ENCODE measurements at places on chromosomes 2 and 18.

DNA sequence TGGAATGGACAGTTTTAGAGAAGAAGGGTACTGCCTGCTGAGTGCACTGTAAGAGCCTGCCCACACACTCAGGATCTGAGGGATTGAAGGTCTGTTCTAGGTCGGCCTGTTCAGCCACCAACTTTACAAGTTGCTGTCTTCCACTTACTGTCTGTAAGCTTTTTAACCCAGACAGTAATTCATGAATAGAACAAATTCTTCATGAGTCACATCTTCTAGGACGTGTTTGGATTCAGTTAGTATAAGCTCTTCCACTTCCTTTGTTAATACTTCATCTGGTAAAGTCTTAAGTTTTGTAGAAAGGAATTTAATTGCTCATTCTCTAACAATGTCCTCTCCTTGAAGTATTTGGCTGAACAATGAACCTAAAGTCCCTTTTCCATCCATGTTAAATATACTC lies 74.6 kb downstream of the PDE11A start:
- DNase-seq: no peak

DNA sequence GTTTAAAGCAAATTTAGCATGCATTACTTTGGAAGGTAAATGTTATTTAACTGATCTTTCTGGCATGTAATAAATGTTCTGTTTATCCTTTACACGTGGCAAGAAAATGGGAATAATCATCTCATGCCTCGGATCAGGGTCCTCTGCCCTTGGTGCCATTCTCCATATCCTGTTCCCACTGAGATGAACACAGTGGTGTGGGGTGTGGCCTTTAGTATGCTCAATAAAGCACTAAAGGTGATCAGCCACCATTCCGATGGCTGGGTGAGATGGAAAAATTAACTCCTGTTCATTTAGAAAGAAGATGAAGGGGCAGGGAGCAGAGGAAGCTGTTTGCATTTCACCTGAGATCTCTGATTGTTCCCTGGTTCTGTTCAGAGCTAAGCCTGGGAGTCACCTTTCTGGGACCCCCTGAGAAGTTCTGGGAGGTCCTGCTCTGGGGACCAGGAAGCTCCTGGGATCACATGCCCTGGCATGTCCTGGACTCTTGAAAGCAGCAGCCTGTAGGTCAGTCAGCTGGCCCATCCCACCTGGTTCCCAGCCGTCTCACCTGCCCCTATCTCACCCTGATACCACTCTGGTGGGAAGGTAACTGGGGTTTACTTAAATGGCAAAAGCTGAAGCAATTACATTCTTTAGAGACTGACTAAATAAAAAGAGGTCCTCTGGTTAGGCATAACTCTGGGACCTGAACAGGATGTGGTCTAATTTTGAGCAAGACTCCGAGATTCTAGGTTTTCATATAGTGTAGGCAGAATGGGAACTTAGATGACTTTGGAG lies 288.9 kb upstream of the EPAS1 start:
- DNase-seq: no peak

- DNase-seq: no peak
Observed at GRCh38 chr2:144553379-144553778, 33.5 kb upstream of the ZEB2 start.

DNA sequence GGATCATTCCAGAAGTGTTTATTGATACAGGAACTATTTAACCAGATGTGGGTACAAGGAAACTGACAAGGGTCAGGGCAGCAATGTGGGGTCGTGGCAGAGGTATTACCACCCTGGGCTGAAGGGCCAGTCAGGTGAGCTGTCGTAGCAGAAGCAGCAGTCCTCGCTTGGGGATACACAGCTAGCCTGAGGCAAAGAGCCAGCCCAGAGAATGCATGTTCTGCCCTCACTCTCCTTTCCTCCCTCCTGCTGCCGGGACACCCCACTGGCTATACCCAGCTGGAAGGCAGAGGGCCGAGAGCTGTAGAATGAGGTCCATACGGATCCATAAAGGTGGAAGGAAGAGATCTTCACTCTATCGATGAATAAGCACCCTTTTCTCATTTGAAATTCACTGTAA lies 32.2 kb upstream of the GBX2 start:
- DNase-seq: no peak

- DNase-seq: no peak
Observed at GRCh38 chr18:62808123-62808522, 92.8 kb downstream of the PHLPP1 start.

- DNase-seq: no peak
Observed at GRCh38 chr18:63907664-63908063, at the start of gene SERPINB10. TSS of gene SERPINB10 (plus strand) at chr18:63907958. CDS start at chr18:63915511, 7,553 bp downstream.

DNA sequence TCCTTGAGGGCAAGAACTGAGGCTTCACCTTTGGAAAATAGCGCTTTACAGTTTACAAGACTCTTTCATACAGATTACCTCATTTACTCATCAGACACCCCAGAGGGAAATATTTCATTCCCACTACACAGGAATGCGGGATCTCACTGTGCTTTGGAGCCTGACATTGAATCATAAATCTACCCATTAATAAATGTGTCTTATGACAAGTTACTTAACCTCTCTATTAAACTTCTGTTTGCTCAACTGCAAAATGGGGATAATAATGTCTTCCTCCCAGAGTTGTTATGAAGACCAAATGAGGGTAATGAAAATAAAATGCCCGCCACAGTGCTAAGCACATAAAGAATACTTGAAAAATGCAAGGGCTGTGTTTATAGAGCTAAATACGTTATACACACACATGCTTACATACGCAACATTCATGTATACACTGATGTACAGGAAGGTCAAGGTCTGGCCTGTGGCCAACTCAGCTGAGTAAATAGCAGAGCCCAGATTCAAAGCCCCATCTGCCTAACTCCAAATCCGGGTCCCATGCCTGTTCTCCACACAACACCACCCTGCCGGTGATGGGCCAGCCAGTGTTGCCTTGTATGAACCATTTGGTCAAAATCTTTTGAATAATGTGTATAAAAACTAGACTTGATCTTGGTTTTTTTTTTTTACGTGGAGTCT lies 77.8 kb upstream of the STPG4 start:
- DNase-seq: no peak

GRCh38 chr2:10196948-10197696 lies 74.6 kb downstream of the RRM2 start:
- DNase-seq: no peak

DNA sequence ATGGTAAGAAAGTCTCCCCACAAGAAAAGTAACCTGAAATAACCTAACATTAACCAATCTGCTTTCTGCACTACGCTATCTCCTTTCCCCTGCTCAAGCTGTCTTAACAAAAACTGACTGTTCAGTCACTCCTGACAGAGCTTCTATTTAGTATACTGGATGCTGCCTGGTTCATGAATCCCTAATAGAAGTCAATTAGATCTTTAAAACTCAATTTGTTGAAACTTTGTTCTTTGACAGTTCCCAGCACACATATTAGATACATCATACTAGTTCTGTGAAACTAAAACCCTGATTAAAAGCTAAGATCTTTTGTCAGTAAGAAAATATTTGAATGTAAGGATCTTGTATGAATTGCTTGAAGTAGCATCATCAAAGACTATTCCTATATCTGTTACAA lies 287.4 kb downstream of the RBM43 start:
- no peak for DNase-seq

DNA sequence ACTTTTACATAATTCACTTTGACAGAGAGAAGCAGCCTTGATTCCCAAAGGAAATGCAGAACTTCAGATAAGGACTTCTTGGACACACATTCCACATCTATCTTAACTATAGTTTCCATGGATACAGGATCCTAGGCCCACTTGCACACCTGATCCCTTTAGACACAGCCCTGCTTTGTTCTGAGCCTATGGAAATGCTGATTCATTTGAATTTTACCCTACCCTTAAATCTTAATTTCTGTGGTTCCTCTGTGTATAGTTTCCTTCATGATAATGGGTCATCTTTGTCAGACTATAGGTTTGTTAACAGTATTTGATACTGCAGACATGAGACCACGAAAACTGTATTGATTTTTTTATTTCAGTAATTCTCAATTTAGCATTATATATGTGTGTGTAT lies 77.4 kb downstream of the ACTR3 start:
- DNase-seq: no peak

DNA sequence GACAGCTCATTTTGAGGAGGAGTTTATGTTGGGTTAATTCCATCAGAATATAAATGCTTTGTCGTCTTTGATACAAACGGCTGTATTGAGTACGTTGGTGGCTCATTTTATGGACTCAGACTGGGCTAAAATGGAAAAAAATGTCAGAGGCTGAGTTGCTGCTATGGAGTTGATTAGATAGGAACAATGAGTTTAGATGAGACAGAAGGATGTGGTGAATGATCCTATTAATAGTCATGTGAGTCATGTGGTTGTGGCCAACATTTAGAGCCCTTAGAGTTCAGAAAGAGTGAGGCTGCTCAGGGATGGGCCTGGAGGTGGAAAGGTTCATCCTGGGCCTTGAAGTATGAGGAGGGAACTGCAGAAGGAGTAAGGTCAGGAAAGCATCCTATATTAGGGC lies 434.2 kb downstream of the MEIS1 start:
- DNase-seq: no peak

DNA sequence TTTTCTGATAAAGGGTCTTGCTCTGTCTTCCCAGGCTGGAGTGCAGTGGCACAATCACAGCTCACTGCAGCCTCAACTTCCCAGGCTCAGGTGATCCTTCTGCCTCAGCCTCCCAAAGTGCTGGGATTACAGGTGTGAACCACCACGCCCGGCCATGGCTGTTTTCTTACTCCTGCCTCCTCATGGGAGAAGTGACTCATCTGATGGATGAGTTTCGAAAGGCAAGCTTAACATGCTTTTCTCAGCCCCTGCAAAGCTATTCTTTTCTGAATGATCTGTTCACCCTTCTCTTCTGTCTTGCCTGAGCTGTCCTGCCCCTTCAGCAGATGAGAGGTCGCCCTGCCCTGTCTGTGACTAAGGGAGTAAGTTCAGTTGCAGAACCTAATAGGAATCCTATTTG lies 929 bp upstream of the CREG2 start:
- DNase-seq: no peak

DNA sequence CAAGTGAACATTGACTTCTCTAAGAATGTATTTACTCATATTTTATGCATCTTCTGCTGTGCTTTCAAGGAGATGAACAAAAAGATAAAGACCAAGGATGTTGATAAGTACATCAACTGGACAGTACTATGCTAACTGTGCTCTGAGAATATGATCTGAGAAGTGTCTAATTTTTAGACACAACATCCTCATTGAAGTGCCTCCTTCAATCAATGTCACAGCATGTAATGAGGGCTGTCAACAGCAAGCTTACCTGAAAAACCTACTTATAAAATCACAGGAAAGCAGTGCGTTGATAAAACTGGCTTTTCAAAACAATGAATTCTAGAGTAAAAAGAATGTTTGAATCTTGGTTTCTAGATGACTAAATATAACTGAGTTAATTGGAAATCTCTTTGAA lies 452.9 kb upstream of the DSEL start:
- no peak for DNase-seq

- no peak for DNase-seq
Observed at GRCh38 chr2:132642415-132642814, 27.6 kb downstream of the LYPD1 start.

GRCh38 chr2:26913606-26913998 lies 56.8 kb upstream of the MAPRE3 start:
- DNase-seq: no peak

DNA sequence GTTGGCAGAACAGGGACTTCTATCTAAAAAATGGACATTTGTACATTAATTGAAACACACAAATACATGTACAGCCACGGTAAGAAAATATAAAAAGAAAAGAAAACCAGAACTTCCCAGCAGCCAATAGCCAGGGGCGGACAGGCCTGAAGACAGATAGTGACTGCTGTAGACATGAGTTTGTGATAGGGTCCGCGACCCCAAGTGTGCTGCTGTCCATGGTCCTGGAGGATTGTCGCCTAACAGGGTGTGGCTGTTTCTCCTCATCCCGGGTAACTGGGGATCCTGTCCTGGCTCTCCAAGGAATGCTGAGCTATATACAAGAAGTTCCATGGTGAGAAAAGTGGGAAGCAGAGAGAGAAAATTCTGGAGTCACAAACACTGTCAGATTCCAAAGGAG lies 266.5 kb upstream of the SALL3 start:
- DNase-seq: no peak

DNA sequence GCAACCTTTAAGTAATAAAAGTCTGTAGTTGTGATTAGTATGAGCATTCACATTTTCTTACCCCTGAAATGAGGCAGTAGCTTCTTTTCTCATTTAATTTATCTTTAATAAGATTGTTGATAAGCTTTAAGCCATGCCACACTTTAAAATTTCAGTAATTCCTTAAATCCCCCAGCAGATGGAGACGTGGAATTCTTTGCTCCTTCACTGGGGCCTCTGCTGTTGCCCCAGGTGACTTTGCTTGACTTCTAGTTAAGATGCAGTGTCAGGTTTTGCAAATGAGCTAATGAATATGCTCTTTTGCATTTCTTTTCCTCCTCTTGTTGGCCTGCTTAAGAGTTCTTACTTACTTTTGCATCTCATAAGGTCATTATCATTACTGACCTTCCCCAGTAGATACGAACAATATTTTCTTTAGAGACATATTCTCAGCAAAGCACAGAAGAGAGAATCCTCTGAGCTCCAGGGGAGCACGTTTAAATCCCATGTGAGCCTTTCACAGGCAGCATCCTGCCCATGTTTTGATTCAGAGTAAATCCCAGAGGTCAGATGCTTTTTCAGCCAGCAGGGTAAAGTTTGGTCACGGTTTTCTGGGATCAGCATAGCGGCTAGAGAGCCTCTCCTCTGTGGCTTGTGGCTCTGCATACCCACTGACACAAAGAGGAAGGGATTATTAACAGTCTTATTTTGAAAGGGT lies 222.9 kb downstream of the PTPRM start:
- DNase-seq: no peak

GRCh38 chr2:150473767-150474166 lies 13.7 kb downstream of the RND3 start:
- no peak for DNase-seq

DNA sequence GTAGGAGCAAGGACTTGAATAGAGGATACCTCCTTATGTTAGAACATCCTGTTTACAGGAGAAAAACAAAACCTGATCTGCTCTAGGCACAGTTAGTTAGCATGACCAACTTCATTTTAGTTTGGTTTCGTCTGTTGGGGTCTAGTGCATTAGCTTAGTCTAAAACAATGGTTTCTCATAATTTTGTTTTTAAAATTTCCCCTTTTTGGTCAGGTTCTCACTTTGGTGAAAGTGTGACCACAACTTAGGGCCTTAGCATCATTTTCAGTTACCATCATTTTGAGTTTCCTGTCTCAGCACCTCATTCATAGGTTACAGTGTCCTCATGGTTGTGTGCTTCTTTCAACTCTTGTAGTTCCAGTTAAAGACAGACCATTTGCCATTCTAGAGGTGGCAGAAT lies 1277.0 kb upstream of the SLC39A10 start:
- no peak for DNase-seq

DNA sequence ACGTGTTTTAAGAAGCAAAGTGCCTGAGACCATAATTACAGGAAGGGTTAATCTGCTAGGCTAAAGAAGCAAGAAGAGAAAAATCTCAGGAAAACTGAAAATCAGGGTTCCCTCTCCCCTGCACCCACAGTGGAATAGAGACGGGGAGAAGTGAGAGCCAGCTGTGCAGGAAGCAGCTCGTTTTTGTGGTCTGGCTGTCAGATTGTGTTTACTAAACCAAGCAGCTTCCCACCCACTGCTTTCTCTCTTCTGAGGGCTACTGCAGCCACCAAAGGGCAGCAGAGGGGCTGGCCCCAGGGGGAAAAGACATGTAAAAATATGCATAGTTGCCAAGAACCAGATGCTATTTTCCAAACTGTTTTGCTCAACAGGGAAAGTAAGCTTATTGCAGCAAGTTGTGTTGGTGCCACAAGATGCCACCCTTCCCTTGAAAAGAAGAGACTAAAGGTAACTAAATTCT lies 72.6 kb upstream of the THUMPD2 start:
- no peak for DNase-seq

All from hematopoietic multipotent progenitor cell treated with erythropoietin and hydrocortisone succinate and interleukin-3 and kit ligand, for 17 days (in vitro differentiated cells).